Endothelial cell of umbilical vein (primary cell): ENCODE measurements at places on chromosomes 11 and 22. TPM values are rescaled to one million over a fixed set of nuclear protein-coding genes. Genes with fewer than 3 reads are reported as not detected.

DNA sequence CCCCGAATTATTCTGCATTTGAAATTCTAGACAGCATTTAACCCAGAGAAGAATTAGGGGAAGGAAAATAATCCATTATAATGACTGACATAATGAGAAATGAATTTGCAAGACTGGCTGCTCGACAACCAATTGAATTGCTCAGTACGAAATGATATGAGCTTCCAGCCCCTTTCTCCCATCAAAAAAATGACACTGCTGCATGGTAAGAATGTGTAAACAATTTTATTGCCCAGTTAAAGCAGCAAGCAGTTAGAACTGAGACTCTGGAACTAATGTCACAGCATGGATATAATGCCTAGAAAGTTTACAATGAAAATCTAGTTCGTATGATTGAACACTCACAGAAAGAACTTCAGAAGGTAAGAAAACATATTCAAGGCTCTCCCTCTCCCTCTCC, 24.7 kb upstream of the PCF11 start:
- no peak for DNase-seq

DNA sequence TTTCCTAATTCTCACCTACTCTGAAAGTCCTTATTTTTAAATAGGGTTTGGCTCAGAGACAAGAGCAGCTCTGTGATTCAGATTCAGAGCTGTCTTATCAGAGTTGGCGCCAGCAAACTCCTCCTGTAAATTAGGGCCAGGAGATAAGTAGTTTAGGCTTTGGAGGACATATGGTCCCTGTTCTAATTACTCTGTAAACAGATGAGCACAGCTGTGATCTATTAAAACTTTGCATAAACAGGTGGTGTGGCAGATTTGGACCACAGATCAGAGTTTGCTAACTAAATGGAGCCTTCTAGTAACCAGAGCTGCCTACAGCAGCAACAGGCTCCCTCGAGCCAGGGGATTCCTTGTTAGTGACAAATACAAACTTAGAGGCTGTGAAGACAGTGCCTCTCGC, 27.9 kb downstream of the YPEL1 start:
- DNase-seq, result no peak

The KLHL35 gene
- total RNA-seq, result 0.97 and 1.2 TPM in 2 replicates

The MYO18B gene
- total RNA-seq, result not detected in 2 replicates

The TUBGCP6 gene
- total RNA-seq, result 41.5 and 45.3 TPM in 2 replicates
